Dermis lymphatic vessel endothelial cell (primary cell): ENCODE measurements at places on chromosomes 4 and X. TPM values are rescaled to one million over a fixed set of nuclear protein-coding genes. Genes with fewer than 3 reads are reported as not detected.

DCHS2 gene
- total RNA-seq: 0.26 and 5.6 TPM in 2 replicates

ZNF182 gene
- 2.5 and 3.4 TPM in 2 replicates for total RNA-seq

QRFPR gene
- 0.87 and 1.8 TPM in 2 replicates for total RNA-seq

FRG2 gene
- total RNA-seq: not detected in 2 replicates

TSPAN7 gene
- 22.8 and 25.1 TPM in 2 replicates for total RNA-seq

FGFRL1 gene
- 5.7 and 8.7 TPM in 2 replicates for total RNA-seq

PDE6B gene
- 1.7 and 2.6 TPM in 2 replicates for total RNA-seq

FRMD7 gene
- total RNA-seq: not detected in 2 replicates

UGT2B7 gene
- total RNA-seq: not detected in 2 replicates

BANK1 gene
- 0.09 TPM in 1 of 2 replicates, not detected in the other for total RNA-seq

FAM241A gene
- total RNA-seq: 7.0 and 10.1 TPM in 2 replicates

LANCL3 gene
- total RNA-seq: 0.22 and 0.43 TPM in 2 replicates

NAA11 gene
- total RNA-seq: not detected in 2 replicates

TAF1 gene
- total RNA-seq: 29.3 and 39.1 TPM in 2 replicates

NPY1R gene
- under 0.01 and 0.09 TPM in 2 replicates for total RNA-seq

ARHGAP10 gene
- total RNA-seq: 8.9 and 9.7 TPM in 2 replicates

PDLIM3 gene
- 42.7 and 56.0 TPM in 2 replicates for total RNA-seq

CSAG2 gene
- not detected in 2 replicates for total RNA-seq

SPRY1 gene
- total RNA-seq: 8.5 and 24.5 TPM in 2 replicates

LRRC66 gene
- total RNA-seq: under 0.01 and 0.09 TPM in 2 replicates

GTPBP6 gene
- 26.3 and 33.9 TPM in 2 replicates for total RNA-seq

ZRSR2 gene
- 1.3 and 3.1 TPM in 2 replicates for total RNA-seq

PWWP3B gene
- total RNA-seq: not detected in 2 replicates

GYPA gene
- not detected in 2 replicates for total RNA-seq

CT55 gene
- total RNA-seq: not detected in 2 replicates

SLC25A43 gene
- total RNA-seq: 11.6 and 14.1 TPM in 2 replicates

SHROOM4 gene
- total RNA-seq: 18.5 and 23.6 TPM in 2 replicates

CCDC160 gene
- total RNA-seq: not detected in 2 replicates

SPON2 gene
- 0.34 and 2.5 TPM in 2 replicates for total RNA-seq

TMEM192 gene
- total RNA-seq: 13.8 and 14.3 TPM in 2 replicates

SCLT1 gene
- 7.4 and 8.1 TPM in 2 replicates for total RNA-seq

COQ2 gene
- total RNA-seq: 17.1 and 20.3 TPM in 2 replicates
